ENCODE measurements at places on chromosomes 7 and 10.

DNA sequence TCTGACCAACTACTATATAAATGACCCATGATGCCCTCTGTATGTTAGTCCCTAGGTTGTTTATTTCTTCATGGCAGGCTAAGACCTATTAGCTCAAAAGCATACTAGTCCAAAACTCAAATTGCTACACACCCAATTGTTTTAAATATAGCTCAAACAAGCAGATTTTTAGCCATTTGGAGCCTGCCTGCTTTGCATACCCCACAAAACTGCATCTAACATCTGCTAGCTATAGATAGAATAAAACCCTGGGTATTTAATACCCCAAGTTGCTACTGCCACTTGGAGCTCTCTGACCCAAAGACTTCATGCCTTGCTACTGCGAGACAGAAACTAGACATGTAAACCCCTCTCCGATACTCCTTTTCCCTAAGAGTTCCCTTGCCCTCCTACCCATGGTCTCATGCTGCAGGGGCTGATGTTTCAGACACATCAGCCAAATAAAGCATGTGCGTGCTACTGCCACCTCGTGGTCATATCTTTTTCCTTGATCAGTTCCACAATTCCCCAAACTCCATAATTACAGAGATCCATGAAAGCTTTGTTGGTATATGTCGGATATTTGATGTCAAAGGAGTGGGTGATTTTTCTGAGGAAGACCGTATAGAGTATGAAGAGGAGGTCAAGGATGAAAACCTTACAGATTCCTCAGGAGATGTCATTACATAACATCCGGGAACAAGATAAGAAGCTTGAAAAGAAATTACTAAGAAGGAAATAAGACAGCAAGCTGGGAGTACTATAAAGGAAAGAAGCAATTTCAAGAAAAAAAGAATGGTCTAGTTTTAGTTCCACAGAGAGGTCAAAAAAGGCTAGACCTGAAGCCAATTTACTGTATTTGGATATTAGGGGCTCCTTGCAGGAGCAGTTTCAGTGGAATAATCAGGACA lies 386.6 kb downstream of the SH2D4B start:
- peak; percentile 4 for DNase-seq

DNA sequence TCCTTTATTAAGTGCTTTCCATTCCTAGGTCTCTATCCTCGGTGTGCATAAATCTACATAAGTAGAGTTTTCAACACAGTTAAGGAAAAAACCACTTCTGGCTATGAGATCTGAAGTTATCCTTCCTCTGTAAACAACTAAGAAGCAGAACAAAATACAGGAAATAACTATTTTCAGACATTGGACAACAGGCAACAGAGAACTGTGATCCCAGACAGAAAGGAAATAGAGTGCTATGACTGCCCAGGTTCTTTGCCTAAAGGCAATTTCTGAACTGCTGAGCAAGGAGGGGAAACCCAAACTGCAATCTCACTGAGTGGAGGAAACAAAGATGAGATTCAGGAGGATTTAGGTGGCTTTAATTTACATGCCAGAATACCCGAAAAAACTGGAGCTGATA lies 285.4 kb downstream of the SNX13 start:
- no peak for DNase-seq

DNA sequence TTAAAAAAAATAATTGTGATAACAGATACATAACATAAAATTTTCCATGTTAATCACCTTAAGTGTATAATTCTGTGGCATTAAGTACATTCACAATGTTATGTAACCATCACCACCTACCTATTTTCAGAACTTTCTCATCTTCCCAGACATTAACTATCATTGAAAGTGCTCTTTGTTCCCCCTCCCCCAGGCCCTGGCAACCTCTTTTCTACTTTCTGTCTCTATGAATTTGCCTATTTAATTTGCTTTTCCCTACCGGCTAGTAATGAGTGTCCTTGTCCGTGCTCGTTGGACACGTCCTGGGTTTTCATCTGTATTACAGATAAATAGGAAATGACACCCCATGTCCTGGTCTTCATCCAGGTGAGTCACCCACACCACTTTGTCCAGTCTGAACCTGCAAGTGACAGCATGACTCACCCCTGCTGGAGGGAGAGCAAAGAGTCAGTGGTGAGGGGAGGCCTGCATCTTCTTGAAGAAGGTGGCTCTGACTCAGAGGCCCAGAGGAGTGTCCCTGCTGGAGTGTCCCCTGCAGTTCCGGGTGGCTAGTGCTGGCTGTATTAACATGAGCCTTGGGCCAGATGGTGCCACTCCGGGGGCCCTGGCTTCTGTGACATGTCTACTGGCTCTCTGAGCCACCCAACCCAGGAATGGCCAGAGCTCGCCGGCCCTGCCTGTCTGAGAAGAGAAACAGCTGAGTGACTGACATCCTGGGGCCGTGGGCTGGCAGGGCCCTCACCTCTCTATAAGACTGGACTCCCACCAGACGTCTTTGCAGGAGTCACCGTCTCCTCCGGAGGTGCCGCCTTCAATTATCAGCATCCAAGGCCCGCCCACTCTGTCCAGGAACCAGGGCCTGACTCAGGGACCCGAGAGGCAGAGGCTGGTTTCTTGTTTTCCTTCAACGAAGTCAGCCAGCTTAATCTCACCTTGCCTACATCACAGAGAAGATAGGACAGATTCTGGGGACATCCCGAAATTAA lies 503.2 kb upstream of the MKI67 start:
- DNase-seq = no peak

DNA sequence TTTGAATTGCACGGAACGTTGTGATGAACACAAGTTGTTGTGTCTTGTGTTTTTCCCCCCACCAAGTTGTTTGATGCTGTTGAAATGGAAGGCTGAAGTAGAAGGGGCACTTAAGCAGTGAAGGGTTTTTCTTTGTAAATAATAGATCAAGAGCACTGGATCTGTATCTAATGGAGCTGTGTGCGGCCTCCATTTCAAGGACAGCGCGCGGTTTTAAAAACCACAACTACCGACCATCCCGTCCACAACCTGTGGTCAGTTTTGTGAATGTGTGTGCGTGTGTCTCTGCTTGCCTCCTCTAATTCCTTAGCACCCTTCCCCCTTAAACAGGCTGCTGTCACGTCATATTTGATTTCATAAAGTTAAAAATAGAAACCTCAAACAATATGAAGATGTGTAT lies 165.5 kb downstream of the TCF7L2 start:
- no peak for DNase-seq

DNA sequence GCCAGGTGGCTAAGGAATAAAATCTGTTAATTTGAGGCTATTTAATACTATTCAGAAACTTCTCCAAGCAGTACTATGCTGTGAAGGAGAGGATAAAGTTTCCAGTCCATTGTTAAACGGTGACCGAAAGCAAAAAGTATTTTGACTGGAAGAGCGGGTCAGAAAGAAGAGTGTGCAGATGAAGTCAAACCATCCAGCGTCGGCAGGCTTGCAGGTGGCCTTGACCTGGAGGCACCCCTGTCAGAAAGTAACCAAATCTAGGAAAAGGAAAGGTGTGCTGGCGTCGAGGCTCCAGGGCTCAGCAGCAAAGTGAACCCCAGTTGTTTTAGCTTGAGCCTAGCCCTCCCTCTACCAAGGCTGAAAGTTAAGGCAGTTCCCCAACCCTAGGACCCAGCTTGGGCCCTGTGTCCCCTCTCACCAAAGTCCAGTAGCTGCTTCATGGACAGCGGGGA lies 544 bp downstream of the PDK4 start:
- no peak for DNase-seq

DNA sequence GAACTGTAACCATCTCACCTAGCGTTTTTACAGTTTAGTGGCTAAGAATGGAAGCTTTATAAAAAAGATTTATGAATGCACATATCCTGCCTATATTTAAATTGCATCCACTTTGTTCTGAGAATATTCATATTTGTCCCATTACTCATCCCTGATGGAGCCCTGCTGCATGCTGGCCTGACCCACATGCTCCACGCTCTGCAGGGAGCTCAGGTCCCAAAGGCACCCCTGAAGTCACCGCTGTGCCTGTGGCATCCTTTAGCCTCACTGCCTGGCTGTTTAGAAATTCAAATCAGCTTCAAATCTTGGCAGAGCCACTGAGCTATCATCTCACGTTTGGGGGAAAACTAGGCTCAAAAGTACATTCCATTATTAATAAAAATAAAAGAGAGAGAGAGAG lies 24.4 kb downstream of the C10orf90 start:
- DNase-seq = no peak

Data from stimulated activated CD4-positive, alpha-beta T cell treated with anti-CD3 and anti-CD28 coated beads, TNF-alpha, amount 100 ng/mL, for 24 hours (primary cell).